Brain microvascular endothelial cell (primary cell): ENCODE measurements at places on chromosomes 6 and 20.
A peak's percentile ranks its signal among the peaks of the same experiment; 100 is the strongest.

- peak; percentile 97 for DNase-seq
These were observed 1163.6 kb upstream of the CITED2 start for GRCh38 chr6:140537834-140538705.

DNA sequence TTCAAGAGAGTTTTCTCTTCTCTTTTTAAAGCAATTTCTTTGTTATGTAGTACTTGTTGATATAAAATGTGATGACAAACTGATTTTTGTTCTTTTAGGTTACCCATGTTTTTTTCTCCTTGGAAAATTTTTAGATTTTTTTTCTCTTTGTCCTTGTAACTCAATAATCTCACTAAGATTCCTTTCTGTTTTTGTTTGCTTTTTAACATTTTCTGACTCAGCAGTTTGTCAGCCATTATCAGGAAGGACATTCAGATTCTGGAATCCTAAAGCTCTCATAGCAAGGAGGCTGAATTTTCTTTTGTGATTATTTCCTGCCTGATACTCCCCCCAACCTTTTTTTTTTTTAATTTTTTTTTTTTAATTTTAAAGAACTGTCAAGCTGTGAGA lies 75.2 kb upstream of the CITED2 start:
- no peak for DNase-seq

DNA sequence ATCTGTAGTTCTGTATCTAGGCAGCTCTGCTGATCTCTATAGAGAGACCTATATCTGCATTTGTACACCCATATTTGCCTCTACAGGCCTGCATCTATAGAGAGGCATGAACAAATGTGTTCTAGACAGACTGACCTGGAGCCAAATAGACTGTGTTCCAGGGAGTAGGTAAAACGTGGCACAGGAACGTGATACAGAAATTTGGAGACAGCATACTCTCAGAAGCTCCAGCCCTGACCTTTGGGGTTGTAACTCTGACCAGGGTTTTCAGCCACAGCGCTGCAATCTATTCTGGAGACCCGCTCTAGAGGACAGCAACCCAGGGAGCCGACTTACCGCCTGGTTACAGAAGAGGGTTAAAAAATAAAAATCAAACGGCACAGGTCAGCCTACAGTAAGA lies 983 bp downstream of the RBBP9 start:
- DNase-seq, result no peak

DNA sequence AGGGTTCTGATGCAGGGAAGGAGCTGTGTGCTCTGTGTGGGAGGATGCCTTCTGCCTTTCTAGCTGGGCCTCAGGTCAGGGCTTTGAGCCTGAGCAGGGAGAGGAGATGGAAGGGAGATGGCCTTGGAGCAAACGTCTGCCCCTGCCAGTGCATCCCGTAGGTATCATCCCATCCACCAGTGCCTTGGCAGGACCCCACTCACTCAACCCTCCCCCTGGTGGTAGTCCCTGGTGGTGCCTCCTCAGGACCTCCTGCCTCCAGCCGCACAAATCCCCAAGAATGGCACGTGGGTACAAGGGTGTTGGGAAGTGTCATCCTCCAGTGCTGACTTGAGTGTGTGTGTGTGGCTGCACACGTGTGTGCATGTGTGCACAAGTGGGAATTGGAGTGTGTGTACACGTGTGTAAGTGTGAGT lies 23.1 kb upstream of the MICB start:
- DNase-seq, result no peak

DNA sequence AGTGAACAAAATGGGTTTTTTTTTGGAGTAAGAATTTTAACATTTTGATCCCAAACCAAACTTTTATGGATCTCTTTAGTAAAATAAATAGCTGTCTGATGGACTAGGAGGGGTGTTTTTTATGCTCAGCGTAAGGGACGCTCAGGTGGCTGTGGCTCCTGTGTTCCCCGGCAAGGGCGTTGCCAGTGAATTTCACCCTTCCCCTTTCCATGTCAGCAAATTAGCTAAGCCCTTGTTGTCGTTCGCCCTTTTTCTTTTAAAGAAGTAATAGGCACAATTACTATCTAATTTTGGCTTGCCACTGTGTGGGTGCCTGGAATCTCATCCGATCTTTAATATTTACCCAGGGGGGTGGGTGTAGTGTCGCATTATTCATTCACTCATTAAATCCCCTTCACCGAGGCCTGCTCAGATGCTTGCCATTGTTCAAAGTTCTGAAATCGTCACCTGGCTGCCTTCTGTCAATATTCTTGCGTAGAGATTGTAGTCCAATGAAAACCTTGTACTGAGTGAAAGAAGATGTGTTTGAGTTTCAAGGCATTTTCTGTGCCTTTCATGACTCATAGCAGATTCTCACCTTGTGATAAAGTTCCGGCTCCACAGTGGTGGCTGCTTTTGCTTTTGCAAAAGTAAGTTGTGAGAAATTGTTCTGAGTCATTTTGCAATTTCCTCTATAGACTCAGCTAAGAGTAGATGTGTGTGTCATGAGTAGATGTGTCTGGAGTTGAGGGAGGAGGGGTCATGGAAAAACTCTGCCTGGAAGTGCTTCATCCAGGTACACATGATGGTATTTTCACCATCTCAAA lies 40.0 kb upstream of the CLDN20 start:
- DNase-seq, result peak; percentile 85

DNA sequence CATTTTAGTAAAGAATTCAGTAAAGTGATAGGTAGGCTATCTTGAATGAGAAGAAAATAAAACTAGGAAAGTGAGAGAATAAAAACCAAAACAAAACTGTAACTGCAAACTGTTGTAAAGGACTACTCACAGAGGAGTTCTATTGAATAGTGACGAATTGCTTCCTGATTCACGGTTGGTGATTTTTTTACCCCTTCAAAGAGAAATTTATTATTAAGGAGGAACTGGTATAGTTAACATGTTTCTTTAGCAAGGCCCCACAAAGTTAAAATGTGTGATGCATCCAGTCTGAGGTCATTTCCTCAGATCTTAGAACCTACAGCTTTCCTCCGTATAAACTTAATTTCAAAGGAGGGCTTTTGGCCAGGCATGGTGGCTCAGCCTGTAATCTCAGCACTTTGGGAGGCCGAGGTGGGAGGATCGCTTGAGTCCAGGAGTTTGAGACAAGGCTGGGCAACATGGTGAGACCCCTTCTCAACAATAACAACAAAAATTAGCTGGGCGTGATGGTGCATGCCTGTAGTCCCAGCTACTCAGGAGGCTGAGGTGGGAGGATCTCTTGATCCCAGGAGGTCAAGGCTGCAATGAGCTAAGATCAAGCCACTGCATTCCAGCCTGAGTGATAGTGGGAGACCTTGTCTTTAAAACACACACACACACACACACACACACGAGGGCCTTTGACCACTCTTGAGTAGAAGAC lies 8.3 kb downstream of the PRDM1 start:
- no peak for DNase-seq

DNA sequence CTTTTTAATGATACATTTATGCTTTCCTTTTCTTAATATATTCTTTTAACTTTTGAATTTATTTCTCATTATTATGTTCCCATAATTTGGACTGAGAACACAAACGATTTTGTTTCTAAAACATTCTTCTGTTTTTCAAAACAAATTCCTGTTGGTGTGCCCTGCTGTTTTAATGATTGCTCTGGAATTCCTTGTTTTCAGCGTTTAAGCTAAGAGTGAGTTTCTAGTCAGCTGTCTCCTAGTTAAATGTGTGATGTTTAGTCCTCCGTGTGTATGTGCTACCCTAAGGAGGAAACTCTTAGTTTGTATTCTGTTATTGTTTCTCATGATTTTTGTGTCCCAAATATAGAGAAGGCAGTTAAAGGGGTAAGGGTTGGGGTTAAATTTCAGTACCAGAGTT lies 306.1 kb upstream of the RGS17 start:
- no peak for DNase-seq

DNA sequence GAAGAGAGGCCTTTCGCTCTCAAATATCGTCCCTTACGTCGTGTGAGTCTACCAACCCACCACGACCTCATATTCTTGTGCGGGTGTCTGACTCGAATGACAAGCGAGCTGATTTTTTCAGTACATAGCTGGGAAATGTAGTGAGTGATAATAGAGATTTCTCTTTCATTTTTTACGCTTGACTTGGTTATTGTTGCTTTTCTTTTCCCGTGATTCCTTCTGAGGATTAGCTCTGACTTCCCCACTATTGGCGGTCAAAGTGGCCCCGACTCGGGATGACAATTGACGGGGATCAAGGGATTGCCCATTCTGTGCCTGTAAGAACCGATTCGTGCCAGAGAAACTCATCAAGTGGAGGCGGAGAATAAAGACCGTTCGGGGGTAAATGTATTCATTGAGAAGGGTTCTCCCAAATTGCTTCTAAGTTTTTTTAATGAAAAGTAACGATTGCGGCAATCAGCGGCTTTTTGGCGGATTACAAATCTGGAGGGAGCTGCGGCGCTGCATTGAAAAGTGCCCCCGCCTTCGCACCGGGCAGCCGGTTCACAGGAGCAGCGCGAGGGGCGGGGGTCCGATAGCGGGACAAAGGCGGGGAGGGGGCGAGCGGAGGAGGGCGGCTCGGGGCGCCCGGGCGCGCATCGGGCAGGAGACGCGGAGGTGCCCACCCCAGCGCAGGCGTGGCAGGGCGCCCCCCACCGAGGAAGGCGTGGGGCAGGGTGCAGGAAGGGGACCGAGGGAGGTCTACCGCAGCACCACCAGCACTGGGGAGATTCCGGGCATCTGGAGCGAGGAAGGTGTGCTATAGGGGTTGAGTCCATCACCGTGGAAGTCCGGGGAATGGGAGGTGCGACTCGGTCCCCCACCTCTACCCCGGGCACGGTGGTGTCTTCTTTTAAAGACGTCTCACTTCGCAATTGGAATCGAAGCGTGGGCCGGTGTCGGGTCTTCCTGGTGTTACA lies 44.5 kb upstream of the OSTM1 start:
- no peak for DNase-seq

- DNase-seq, result no peak
These were observed 325.6 kb downstream of the BTBD3 start for GRCh38 chr20:12243327-12243726.

GRCh38 chr20:5569021-5569420 lies 181.2 kb upstream of the SHLD1 start:
- DNase-seq, result peak; percentile 65
